ENCODE measurements at places on chromosomes 4 and X.

GRCh38 chr4:48653217-48654014 is 126.7 kb downstream of the FRYL start:
- peak; percentile 64 for DNase-seq

- DNase-seq: no peak
Measured at GRCh38 chrX:49921109-49921508, 1.3 kb upstream of the CLCN5 start.

- DNase-seq: no peak
Measured at GRCh38 chr4:141565379-141566089, 70.8 kb upstream of the IL15 start.

- no peak for DNase-seq
Measured at GRCh38 chr4:24881508-24882196, 31.2 kb downstream of the CCDC149 start.
